ENCODE measurements at places on chromosomes 13 and 19.

DNA sequence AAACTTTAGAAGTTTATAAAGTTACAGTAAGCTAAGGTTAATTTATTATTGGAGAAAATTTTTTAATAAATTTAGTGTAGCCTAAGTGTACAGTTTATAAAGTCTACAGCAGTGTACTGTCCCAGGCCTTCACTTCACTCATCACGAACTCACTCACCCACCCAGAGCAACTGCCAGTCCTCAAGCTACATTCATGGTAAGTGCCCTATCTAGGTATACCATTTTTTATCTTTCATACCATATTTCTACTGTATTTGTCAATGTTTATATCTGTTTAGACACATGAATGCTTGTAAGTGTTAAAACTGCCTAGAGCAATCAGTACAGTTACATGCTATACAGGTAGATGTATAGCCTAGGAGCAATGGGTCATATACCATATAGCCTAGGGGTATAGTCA, 12.5 kb downstream of the INTS6 start:
- no peak for DNase-seq

- no peak for DNase-seq
Measured at GRCh38 chr13:45786293-45786920, 65.1 kb downstream of the SIAH3 start.

DNA sequence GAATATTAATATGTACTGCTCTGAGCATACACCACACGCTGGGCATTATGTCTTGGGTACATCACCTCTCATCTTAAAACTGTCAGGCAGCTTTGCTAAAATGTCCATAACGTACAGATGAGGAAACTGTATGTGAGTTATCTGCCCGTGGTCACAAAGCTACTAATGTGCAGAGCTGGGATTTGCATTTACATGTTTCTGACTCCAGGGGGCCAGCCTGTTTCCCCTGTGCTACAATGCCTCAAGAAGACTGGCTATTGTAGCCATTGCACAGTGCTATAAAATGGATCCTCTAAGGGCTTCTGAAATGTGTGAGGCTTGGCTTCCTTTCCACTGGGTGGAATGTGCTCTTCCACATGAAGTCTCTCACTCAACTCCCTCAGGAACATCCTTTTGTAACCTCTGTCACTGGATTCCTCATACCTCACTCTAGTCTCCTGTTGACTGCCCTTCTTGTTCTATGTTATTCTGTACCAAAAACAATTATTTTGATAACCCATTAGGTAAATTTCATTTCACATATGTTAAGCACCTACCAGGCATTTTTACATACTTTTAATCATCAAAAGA, 95.6 kb upstream of the HTR2A start:
- no peak for DNase-seq

DNA sequence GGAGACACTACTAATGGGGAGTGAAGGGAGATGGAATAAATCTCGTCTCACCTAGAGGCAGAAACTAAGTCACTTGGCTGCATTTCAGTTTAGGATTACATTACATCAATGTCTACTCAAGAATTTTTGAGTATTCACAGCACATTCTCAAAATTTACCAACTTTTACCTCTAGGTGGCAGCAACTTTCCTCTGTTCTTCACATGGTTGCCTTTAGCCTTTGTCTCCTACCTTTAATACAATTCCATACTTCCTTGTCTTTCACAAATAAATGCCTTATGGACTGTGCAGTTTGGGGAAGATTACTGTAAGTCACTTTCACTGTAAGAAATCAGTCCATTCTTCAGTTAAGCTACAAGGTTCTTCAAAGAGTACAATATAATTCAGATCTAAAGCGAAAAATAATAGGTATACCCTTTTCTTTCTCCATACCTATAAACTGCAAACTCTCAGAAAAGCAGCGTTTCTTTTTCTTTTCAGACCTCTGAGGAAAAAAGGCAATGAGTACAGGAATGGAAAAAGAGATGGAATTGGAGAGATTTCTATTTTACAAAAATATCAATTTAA, 379.4 kb downstream of the KLF12 start:
- no peak for DNase-seq

DNA sequence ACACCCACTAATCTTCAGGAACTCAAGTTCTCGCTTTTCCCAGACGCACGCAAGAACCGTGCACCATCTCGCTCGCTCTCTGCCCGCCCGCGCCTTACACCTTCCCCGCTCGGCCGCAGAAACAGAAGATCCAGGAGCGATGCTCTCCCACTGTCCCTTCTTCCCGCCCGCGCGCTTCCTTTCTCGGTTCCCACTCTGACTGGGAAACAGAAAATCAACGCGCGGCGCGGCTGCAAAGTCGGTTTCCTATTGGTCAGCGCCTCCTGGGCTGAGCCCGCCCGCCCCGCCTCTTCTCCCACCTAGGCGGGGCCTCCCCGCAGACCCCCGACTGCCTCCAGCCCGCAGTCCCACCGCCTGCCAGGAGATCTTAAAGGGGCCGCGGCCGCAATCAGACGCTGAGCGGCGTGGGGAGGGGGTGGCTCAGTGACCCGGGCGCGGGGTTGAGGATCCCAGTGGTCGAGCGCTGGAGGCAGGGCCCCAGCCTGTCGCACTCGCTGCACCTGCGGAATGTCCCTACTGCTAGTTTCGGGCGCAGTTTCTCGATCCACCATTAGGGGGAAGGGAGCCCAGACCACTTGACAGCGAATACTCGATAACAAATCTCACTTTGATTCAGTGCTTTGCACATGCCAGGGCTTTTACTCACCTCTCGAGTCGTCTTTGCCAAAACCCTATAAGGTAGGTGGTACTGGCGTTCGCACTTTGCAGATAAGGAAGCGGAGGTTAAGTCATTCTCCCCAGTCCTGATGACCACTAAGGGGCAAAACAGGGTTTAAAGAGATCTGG, 700 bp upstream of the SLC25A23 start:
- peak; percentile 97 for DNase-seq

- no peak for DNase-seq
Measured at GRCh38 chr19:43423779-43424178, 9.1 kb downstream of the TEX101 start.

DNA sequence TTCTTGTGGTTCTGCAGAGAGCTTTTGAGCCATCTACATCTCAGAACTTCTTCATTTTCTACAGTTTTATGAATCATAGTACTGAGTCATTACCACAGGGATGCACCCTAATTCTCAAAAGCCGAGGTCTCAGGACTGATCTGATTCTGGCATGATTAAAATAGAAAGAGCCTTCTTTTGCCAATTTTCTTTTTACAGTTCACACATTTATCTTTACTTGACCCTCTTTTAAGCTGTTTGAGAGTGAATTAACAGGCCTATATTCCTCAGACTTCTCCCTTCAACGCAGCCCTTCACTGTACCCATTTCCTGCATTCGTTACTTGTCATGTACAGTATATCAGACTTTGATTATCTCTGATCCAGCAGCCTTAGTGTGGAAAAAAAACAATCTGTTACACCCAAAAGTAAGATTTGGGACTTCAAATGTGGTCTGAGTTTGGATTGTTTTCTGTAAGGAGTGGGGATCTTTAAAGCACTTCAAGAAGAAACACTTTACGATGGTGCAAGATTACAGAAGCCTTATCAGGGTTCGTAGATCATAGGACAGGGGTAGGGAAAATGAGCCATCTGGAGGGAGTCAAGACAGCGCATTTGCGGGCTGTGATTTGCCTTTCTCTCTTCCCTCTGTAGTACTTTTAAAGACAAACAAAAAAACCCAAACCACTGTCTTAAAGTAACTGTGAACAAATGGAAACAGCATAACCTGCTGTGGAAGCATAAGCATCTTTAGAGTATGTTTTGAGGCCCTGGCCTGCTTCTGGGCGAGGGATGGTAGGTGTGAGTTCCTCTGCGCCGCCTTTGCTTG, 15.3 kb upstream of the GPR183 start:
- no peak for DNase-seq

- peak; percentile 46 for DNase-seq
Measured at GRCh38 chr19:13718733-13719132, 45.6 kb upstream of the MRI1 start.

- no peak for DNase-seq
Measured at GRCh38 chr13:113929628-113930615, 44.0 kb downstream of the C13orf46 start.

DNA sequence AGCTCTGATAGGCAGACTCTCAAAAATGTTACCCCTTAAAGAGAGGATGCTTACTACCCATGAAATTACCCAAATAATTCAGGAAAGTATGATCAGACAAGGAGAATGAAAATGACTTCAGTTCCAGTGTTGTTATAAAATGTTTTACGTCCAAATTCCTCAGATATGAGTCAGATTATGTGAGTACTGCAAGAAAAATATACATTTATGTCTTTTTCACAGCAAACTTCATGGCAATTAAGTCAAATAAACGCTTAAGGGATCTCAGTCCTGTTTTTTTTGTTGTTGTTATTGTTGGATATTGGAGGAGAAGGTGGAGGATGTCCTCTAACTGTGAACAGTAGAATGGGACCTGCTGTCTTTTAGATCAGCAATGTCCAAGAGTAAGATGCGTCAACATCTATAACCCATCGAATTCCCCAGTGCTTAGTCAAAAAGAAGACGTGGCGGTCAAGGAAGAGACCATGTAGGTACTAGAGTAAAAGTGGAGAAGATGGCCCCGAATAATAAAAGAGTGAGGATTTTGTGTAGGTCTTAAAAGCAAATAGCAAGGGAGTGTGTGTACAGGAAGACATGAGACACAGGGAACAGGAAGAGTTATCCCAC, 215.4 kb upstream of the IRS2 start:
- no peak for DNase-seq

DNA sequence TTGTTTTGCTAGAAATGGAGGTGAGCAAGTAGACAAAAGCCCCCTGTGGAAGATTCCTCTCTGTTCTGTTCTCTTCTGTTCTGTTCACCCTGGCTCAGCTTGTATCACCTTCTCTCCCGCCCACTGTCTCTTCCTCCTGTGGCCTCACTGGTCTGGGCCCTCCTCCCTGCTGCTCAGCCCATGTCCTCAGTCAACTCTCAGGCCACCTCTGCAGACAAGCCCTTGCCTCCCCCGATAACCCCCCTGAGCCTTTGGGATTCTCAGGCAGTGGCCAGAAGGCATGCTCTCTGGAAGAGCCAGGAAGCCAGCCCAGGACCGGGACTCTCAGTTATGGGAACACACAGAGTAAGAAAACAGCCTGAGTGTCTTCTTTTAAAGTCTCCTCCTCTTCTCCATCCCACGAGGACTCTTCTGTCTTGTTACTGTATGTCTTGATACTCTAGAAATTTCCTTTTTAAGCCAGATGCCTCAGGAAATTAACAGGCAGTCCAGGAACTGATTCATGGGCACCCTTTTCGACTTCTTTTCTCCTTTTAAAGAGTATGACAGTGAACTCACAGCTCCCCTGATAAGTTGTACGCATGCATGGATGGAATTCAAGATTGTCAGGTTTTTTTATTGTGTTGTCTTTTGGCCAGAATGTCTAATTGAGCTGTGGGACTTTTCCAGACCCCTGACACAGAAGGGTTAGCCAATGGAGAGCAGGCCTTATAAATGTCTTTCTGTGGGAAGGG, 33.7 kb downstream of the SHISA2 start:
- no peak for DNase-seq

GRCh38 chr19:48469289-48469881, at the start of gene CYTH2:
Gene CYTH2, plus strand, starts transcription at chr19:48469369. Its CDS starts 139 bp downstream, at chr19:48469508.
- DNase-seq: peak; percentile 79

Data from anterior cingulate cortex (tissue), 58 donors.